ENCODE measurements at places on chromosomes 4 and X.

DNA sequence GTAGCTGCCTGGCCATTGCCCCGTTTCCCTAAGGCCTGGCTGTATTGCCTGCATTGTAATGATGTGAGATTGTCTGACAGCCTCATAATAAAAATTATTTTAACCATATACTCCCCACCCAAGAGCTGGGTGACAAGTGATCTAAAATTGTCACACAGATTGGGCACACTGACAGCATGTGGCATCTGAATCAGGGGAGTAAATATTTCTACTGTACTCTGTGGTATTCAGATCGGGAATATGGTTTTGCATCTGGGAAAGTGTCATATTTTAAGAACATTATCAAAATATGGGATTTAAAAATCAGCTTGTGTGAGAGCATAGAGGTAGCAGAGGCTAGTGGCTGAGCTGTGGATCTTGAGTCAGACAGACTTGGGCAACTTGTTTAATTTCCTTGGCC is 135.8 kb upstream of the PDLIM3 start:
- DNase-seq = no peak

DNA sequence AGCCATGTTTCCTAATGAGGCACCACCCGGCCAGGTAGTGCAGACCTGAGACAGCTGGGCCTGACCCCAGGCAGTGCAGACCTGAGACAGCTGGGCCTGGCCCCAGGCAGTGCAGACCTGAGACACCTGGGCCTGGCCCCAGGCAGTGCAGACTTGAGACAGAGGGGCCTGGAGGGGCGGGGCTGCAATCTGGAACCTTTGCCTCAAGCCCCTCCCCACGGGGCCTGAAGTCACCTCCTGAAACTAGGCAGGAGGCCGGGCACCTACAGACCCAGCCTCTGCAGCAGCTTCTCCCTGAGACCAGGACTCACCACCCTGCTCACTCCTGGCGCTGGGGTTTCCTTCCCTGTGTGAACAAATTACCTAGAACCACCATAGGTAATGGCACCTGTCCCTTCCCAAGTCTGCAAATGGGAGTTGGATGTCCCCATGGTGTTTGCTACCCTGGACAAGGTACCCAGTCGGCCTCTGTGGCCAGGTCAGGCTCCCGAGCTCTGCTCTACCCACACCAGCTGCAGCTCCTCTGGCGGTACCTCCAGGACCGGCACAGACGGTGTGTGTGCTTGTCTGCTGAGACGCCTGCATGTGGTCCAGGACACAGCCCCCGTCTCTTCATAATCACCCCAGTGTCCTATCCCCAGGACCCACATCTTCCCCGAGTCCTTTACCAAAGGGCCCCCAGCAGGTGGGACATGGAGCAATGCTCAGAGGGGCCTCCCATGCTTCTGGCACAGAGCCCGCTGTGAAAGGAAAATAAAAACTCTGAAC is 53.1 kb upstream of the C4orf50 start:
- DNase-seq = no peak

- DNase-seq = no peak
Observed at GRCh38 chr4:183639291-183639690, 19.7 kb downstream of the RWDD4 start.

- no peak for DNase-seq
Observed at GRCh38 chr4:142824368-142824767, 21.7 kb downstream of the INPP4B start.

All from CD8-positive, alpha-beta T cell (primary cell).